SIG-M5 (cell line): ENCODE measurements at places on chromosomes 12 and 14.

GRCh38 chr14:53621921-53622320 lies 334.7 kb downstream of the BMP4 start:
- DNase-seq: no peak

GRCh38 chr12:2775431-2775830 lies 19.3 kb upstream of the FKBP4 start:
- DNase-seq: no peak

GRCh38 chr12:89589753-89590152 lies 63.9 kb upstream of the POC1B start:
- no peak for DNase-seq

DNA sequence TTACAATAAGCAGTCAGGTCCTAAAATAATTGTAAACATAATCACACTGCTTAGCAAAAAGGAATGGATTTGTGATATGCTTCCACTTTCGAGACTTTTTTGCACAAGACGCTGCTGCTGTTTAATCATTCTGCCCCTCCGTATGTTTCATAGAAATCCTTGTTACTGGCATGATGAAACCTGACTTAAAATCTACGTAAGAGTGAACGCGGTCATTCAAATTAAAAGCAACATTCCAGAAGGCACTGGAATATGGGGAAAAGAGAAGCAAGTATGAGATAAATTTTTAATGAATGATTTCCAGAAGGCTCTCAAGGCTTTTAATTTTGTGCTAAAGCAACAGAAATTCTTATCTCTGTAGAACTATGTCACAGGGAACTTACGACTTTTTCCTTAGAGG lies 1.1 kb downstream of the CNIH1 start:
- no peak for DNase-seq

DNA sequence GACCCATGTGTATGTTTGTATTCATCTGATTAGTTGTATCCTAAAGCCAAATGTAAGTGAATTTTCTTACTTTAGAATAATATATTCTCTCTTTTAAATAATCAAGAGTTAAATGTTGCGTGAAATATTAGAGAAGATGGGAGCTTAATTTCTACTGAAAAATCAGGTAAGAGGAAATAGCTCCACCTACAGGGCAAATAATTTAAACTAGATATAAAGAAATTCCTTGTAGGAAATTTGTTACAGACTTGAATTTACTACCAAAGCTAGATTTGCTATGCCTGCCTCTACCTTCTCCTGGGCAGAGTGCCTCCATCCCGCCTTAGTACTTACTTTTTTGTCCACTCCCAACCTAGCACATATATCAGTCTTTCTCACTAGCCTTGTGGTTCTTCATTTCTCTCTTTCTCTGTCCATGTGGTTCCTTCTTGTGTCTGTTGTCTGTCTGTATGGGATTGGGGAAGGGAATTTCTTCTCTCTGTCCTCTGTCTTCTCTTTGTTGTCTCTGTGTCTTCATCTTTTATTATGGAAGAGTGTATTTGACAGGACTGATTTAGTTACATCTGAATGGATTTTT lies 44.7 kb downstream of the PALS1 start:
- no peak for DNase-seq

DNA sequence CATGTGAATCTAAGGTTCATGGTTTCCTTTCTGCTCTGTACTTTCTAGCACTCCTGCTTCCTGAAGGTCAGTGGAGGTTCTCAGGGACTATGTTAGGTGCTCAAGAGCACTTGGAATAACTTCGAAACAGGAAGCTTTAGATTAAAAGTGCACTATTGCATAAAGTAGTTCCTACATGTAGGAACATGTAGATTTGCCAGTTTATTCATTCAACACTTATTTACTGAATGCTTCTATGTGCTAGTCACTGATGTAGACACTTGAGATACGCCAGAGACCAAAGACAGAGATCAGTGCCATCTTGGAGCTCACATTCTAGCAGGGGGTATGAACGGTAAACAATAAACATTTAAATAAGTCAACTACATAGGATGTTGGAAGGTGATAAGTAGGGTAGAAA lies 87.7 kb downstream of the DHRS2 start:
- no peak for DNase-seq

DNA sequence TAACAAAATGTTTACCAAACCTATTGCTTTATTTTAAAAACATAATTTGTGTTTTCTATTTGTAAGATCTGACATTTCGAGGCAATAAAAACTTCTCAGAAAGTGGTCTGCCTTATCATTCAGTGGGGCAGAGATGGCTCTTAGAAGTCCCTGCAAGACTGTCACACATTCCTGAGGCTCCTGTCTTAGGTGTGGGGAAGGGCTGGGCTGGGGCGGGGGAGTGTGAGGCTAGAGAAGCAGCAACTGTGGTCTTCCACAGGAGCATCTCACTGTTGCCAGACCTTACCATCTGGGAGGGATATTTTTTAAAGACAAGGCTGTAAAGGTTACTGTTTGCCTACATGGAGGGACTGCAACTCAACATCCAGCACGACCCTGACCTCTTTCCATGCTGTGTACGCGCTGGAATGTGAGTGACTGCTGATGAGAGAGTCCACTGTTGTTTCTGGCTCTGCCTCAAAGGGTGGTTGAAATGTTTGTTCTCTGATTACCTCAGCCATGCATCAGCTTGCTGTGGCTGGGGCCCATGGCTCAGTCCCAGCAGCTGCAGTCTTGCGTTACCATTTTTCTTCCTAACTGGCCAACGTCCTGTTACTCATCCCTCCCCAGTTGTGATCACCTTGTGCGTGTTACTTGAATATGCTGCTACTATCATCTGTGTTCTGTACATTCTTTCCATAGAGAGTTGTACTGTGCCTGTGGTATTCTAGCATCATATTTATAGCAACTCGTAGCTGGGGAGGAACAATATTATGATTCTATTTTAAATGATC lies 12.4 kb downstream of the ERG28 start:
- no peak for DNase-seq

DNA sequence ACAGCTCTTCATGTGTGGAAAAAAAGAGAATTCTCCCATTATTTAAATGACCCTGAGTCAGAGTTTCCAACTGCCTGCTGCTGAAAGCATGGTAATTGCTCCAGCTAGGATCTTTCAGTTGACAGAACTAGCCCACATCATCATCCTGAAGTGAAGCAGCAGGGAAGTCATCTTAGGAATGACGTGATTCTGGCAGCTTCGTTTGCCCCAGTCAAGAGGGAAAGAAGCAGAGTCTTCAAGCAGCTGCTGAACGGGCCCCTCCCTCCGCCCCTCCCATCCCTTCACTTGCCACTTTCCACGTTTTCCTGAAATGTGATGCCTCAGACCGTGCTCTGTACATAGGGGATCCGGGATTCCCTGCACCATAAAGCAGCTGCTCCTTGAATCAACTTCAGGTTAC lies 455.0 kb upstream of the TMEM132C start:
- no peak for DNase-seq

DNA sequence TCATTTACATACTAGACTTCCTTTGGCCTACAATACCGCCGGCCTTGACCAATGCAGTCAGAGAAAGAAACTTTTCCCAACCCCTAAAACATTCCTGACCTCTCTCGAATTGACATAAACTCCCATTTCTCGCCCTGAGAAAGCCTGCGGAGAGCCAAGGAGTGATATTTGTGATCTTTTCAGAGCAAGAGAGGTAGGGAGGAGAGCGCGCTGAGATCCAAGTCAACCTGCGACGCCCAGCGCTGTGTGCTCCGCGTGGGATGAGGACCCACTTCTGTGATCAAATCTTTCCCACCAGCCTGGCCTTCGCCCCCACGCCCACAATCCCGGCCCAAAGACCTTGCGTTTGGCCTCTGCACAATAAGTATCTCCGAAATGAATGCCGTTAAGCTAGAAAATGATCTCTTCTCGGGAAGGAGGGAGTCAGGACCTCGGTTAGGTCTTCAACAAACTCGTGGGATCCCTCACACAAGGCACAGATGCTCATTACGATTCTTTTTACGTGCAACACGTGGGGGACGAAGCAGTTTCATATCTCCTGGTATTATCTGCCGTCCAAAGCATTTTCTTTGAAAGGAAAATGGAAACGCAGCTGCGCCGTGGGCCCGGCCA lies 6.3 kb upstream of the NPAS3 start:
- DNase-seq: no peak

GRCh38 chr12:68487721-68488309 lies 122.9 kb upstream of the RAP1B start:
- DNase-seq: no peak

DNA sequence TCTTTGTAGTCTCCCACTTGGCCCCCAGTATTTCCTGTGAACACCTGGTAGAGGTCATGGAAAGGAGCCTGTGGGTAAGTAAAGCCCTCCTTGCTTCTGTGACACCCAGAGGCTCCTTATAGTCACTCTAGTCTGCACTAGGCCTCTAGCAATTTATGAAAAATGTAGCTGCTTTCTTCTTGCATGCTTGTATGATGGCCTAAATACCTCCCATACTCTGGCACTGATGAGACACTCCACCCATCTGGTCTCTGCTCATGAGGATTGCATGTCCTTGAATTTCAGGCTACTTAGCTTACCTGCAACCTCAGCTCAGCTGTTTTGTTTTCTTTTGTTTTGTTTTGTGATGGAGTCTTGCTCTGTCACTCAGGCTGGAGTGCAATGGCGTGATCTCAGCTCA lies 4.6 kb upstream of the A2ML1 start:
- DNase-seq: no peak

DNA sequence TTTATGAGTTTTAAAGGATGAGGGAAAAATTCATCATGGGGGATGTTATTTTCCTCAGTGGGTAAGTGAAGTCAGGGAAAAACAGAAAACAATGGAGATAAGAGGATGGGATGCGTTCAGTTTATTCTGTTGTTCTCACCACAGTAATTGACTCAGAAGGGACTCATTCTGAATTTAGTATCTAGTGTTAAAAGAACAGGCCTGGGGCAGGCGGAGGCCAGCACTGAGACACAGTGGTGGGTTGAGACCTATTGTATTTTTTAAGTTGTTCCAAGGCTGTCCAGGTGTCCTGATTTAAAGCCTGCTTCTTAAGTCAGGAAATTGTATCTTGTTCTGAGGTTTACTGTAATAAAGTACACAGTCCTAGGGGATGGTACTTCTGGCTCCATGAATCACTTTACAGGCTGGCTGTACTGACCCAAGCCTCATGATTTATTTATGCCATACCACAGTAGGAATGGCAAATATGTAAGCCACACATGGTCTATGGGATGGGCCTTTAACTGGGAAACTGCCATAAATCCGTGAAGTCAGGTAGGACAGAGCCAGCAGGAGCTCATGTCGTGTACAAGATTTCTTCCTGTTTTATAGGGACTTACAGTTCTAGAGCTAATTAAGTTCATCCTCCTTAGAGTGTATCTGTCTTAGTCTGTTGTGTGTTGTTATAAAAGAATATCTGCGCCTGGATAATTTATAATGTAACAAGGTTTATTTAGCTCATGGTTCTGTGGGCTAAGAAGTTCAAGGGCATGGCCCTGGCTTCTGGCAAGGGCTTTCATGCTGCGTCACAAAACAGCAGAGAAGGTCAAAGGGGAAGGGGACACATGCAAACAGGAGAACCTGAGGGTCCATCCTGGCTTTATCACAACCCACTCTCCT lies 244.1 kb downstream of the FBXL14 start:
- DNase-seq: no peak

DNA sequence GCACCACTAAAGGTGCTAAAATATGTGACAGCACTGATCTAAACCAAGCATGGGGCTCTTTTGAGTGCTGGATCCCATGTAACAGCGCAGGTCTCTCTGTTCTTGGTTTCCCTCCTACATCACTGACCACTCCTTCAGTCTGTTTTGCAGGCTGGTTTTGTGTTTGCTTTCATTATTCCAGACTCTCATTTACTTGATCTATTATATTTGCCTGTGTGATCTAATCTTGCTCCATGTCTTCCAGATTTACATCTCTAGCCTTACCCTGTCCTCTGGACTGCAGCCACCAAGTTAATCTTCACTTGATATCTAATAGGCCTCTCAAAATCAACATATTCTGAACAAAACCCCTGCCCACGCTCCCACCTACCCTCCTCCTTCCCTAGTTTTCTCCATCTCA lies 8.6 kb downstream of the GLIPR1 start:
- DNase-seq: no peak

- DNase-seq: no peak
These were observed 50.7 kb downstream of the FLRT2 start for GRCh38 chr14:85580536-85581140.

- DNase-seq: no peak
These were observed at the start of gene KITLG for GRCh38 chr12:88580051-88580871. TSS of gene KITLG (minus strand) at chr12:88580471. CDS start at chr12:88580278, 193 bp downstream.

DNA sequence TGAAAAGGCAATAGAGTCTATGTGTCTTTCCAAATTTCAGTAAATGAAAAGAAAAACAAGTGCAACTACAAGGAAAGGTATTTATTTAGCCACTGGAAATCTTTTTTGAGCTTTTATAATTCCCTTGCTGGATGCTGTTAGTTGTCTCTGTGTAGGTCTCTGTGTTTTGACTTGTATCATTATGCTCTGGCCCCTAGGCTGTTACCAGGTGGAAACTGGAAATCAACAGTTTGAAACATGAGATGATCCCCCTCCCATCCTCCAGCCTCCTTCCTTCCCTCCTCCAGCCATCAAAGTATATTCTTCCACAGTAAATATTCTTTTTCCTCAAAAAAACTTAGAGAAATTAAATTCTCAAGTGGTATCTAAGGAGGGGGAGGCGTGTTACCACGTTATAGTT lies 934 bp upstream of the DCN start:
- no peak for DNase-seq

GRCh38 chr14:39469094-39469710 lies 37.0 kb upstream of the FBXO33 start:
- DNase-seq: no peak

- DNase-seq: no peak
These were observed 8.1 kb upstream of the IRF2BPL start for GRCh38 chr14:77036484-77037214.

GRCh38 chr14:22107753-22108152 lies 434.1 kb upstream of the OR4E1 start:
- DNase-seq: no peak

- DNase-seq: no peak
These were observed 461.0 kb downstream of the GXYLT1 start for GRCh38 chr12:41683513-41684240.

DNA sequence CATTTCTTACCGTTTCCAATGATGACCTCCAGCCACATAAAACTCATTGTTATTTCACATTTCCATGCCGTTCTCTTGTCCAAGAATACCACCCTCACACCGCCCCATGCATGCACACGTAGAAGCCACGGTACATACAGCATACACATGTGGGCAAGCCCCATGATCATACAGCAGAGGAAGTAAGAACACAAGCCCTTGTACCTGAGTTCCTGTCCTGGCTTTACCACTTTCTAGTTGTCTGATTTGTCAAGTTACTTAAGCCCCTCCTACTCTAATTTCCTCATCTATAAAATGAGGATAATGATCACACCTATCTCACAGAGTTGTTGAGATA lies 59.9 kb downstream of the DUSP16 start:
- no peak for DNase-seq

GRCh38 chr12:23290627-23291330 lies 658.7 kb downstream of the SOX5 start:
- DNase-seq: no peak
